Mesothelial cell of epicardium (in vitro differentiated cells): ENCODE measurements at places on chromosomes 5 and 9. TPM values are rescaled to one million over a fixed set of nuclear protein-coding genes. Genes with fewer than 3 reads are reported as not detected.

- DNase-seq: no peak
Observed at GRCh38 chr9:131162886-131163285, 37.5 kb downstream of the NUP214 start.

GRCh38 chr5:80591352-80591751 is 21.3 kb upstream of the ANKRD34B start:
- no peak for DNase-seq

SHC3 gene
- 2.1 to 2.9 TPM (median 2.1 TPM) in 3 replicates for total RNA-seq

FRMD3 gene
- 0.40 to 0.49 TPM (median 0.43 TPM) in 3 replicates for total RNA-seq

GRCh38 chr5:152221721-152222629 is 183.1 kb downstream of the NMUR2 start:
- no peak for DNase-seq

HRH2 gene
- 2.1 to 2.8 TPM (median 2.6 TPM) in 3 replicates for total RNA-seq

IL3 gene
- not detected in 3 replicates for total RNA-seq

AQP7 gene
- 0.44 to 1.7 TPM (median 1.3 TPM) in 3 replicates for total RNA-seq

DNA sequence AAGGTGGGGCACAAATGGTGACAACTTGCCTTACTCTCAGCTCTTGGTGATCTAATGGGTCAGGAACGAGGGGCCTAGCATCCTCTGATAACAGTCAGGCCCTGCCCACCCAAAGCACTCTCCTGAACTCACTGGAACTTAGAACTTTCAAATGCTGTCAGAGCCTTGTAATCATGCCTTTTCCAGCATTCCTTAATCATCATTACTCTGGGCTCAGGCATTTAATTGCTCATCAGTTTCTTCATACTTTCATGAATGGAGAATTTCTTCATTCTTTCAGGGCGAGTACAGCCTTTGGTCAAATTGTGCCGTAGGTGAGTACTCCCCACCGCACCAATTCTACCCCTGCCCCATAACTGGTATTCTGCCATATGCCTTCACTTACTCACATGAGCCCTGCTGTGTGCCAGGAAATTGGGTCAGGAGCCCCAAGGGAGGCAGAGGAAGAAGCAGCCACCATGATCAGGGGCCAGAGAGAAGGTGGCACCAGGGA is 30.2 kb upstream of the DUSP1 start:
- no peak for DNase-seq

DNA sequence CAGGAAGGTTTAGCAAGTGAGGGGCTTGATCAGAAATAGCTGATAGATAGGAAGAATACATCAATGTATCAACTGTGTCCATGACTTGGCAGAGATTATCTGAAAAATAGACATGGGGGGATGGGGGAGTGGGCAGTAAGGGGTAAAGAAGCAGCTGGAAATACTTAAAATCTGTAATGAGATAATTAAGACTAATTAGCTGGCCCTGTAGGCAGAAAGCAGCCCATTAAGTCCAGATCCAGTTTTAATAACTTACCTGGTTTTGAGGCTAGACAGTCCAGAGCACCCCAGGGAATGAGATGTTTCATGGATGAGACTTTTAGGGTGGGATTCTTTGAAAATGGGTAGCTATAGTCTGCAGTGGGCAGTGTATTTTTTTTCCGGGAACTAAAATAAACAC is 116.9 kb upstream of the TLX3 start:
- no peak for DNase-seq

TEX48 gene
- total RNA-seq: not detected in 3 replicates

DNA sequence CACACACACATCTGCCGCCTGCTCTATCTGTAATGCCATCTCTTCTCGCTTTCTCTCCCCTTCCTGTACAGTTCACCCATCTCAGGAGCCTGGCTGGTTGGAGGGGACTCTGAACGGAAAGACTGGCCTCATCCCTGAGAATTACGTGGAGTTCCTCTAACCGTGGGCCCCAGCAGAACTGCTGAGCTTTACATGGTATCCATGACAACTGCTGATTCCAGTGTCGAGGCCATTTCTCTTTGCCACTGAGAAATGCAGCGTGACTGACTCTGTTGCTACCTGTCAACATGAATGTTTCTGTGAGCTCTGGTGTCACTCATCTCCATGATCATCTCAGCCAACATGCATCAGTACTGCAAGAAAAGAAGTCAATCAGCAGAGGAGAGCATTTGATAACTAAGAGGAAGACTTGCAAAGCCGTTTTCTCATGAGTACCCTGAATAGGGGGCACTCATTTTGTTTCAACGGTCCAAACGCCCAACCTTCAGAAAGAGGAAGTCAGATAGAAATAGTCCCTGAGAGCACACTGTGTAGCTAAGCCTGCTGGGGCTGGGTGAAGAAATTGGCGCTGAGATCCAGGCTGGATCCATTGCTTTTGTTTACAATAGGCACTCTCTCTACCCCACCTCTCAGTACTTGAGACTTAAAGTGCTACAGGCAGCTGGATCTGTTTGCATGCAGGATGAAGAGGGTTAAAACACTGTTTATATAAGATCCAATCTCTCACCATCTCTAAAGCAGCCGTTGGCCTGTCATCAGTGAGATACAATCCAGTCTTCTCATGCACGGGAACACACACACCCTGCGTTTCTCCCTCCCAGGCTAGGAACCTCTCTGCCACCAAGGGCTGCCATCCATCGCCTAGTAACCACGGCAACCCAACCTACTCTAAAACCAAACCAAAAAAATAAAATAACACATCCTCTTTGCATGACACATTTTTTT is 180.9 kb downstream of the NR3C1 start:
- DNase-seq: no peak

DNA sequence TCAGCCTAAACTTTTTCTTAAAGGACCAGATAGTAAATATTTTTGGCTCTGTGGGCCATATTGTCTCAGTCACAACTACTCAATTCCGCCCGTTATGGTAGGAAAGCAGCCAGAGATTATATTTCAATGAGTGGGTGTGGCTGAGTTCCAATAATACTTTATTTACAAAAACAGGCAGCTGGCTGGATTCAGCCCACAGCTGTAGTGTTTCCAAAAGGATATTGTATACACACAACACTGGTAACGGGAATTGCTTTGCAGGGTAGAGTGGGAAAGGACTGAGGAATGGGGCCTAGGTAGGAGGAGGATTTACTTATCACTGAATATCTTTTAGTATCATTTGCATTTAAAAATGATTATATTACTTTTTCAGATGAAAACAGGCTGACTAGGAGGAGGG is 21.0 kb downstream of the GCNT4 start:
- no peak for DNase-seq

DNAH5 gene
- 0.34 to 0.54 TPM (median 0.38 TPM) in 3 replicates for total RNA-seq

CNTFR gene
- 25.9 to 28.9 TPM (median 27.0 TPM) in 3 replicates for total RNA-seq

DNA sequence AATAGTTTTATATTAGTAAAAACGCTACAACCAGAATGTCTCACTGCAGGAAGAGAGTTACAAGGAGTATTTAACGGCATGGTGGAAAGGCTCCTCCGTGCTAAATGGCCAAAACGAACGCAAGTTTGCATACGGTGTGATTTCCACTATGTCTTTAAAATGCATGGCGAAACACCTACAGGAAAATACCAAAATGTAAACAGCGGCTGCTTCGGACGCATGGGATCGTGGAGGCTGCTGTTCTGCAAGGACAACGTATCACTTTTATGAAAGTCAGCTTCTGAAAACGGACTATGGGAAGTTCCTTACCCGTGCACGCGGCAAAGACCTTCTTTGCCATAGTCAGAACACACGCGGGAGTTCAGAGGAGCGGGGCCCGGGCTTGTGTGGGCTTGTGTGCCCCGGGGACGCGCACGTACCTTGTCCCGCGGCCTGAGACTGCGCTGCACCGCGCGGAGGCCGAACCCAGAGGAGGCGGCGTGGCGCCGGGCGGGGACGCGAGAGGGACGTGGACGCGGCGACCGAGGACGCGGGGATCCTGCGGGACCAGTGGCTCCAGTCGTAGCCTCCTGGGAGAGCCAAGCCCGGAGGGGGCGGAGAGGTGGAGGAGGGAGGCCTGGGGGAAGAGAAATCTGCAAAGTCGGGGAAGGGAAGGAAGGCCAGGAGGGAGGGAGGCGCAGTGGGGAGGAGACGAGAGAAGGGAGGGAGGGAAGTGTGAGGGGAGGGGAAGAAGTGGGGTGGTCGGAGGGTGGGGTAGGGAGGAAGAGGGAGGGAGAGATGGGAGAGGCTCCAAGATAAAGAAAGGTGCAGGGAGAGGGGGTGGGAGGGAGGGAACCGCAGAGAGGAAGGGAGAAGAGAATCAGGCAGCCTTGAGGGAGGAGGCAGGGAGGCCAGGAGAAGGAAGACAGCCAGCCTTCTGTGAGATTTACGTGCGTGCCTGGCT is at the start of gene CMBL:
TSS of gene CMBL (minus strand) at position 697 of the 943 bp plus-strand sequence. CDS start 17,140 bp downstream, outside the sequence.
- peak; percentile 68 for DNase-seq

- DNase-seq: no peak
Observed at GRCh38 chr5:121974261-121974660, 12.5 kb downstream of the SRFBP1 start.

GRCh38 chr5:31471916-31472315 is 60.0 kb downstream of the DROSHA start:
- no peak for DNase-seq

FOXD4L6 gene
- total RNA-seq: 0.53 TPM in 1 of 3 replicates, not detected in the others

GRCh38 chr9:87515006-87515405 is 17.3 kb downstream of the DAPK1 start:
- DNase-seq: no peak

DNA sequence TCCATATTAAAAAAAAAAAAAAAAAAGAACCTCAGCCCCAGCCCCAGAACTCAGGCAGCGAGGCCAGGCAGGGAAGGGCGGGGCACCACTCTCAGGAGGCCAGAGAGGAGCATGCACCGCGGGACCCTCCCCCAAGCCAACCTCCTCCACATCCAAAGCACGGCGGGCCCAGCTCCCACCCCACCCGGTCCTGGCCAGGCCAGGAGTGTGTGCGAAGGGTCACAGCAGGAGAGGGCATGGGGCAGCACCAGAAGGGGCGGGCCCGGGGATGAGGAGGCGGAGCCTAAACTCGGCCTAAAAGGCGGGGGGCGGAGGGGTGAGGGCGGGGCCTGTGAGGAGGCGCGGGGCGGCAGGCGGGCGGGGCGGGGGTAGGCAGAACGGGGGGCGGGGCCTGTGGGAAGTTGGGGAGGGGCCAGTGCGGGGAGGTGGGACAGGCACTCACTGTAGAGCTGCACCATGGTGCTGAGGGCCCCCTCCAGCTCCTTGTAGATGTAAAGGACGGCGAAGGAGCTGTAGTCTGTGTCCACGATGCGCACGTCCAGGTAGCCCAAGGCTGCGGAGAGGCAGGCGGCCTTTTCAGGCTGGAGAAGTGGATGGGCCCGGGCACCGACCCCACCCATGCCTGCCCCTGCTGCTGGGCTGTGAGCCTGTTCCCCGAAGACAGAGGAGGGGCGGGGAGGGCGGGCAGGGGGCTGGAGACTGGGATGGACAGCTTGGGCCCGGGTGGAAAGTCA is 1.2 kb downstream of the LCN15 start:
- DNase-seq: no peak

GRCh38 chr5:77906806-77907205 is 130.7 kb upstream of the TBCA start:
- no peak for DNase-seq

DNA sequence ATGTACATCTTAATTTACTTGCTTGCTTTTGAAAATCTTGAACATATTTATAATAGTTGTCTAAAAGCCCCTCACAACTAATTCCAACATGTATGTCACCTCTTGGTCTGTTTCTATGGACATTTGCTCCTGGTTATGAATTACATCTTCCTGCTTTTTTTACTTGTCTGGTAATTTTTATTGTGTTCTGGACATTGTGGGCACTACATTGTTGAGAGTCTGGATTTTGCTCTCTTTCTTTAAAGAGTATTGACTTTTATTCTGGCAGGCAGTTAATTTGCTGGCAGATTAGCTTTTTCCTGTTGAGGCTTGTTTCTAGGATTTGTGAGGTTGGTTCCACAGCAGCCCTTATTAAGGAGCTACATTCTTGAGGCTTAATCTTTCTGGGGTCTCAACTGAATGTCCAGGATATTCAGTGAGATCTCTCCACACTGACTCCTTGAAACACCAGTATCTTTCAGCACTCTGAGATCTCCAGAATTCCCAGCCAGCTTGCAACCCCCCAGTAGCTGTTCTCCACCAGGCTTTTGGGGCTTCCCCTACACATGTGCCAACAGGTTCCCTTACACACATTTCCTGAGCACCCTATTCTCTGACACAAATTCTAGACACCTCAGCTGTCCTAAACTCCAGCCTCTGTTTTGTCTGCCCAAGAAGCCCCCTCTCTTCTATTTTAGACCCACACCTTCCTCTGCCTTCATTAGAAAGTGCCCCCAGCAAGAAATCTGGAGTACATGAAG is 27.4 kb downstream of the KIAA1191 start:
- DNase-seq: no peak

- no peak for DNase-seq
Observed at GRCh38 chr9:103068753-103069152, 73.6 kb downstream of the CYLC2 start.

NIPAL4 gene
- total RNA-seq: 0.18 to 0.49 TPM (median 0.40 TPM) in 3 replicates

DNA sequence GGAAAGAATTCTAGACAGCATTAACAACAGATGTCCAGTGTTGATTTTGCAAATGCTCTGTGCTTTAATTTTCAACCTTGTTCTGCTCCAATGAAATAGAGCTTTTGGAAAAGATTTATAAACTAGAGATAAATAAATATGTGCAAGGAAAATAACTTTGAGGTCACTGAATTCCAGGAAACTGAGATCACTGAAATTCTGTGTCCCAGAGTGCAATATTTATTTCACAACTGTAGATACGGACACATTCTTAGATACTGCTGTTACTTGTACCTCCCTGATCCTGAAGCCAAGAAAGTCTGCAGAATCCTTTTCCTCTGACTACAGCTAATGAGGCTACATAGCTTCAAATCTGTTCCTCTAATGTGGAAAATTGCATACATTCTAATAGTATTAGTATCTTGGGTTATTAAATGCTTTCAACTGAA is 222.9 kb downstream of the DOCK8 start:
- no peak for DNase-seq

DNA sequence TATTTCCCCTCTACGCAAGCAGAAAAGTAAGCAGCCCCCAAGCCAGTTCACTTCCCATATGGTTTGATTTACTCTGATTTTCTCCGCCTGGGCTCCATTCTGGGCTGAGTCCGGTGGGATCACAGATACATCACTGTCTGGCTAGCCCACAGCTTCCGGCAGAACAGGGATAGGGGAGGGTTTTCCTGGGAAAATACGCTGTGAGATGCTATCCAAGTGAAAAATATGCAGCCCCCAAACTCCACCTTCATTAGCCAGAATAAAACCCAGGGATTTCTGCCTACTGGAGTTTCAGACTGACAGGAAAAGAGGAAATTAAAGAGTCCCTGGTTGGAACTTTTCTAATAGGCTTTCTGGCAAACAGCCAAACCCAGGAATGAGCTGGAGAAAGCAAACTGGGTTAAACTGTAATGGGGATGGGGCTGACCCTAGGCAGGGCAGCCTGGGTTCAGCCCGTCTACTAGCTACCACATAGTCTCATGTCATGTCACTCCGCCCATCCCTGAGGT is 16.9 kb upstream of the NIPAL4 start:
- DNase-seq: no peak

- no peak for DNase-seq
Observed at GRCh38 chr9:135376511-135377265, 102.9 kb upstream of the PPP1R26 start.

DNA sequence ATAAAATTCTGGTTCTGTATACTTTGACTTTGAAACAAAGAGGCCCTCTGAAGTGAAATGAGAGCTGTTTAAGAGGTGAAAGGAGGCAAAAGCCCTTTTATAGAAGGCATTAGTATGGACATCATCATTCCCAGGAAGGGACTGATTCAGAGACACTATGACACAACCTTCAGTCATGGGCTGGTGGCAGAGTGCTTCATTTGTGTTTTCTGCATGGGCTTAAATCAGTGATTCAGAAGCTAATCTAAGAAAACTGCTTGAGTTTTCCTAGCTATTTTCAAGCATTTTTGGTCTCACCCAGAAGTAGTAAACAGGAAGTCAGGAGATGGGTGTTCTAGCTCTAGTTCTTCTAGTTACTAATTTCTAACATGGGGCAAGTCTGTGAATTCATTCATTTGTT is 288.9 kb downstream of the TRPM3 start:
- no peak for DNase-seq

- no peak for DNase-seq
Observed at GRCh38 chr5:119396030-119396664, 40.3 kb downstream of the TNFAIP8 start.
